ENCODE measurements at places on chromosomes 6 and 20.

GRCh38 chr6:684831-685636 lies 7.9 kb downstream of the EXOC2 start:
- peak; percentile 30 for DNase-seq

GRCh38 chr6:44624936-44625573 lies 237.5 kb downstream of the CDC5L start:
- no peak for DNase-seq

DNA sequence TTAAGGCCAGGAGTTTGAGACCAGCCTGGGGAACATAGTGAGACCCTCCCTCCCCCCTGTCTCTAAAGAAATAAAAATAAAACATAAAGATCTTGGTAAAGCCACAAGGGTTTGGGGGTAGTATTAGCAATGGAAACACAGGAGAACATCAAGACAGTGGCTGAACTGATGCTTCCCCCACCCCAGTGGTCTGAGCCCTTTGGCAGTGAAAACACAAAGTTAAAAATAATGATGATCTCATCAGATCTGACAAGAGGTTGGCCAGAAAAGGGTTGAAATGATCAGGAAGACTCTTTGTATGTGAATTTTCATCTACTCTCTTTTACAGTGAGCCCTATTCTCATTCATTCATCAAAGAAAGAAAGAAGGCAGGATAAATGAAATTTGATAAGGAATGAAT lies 93.7 kb downstream of the KCNB1 start:
- no peak for DNase-seq

DNA sequence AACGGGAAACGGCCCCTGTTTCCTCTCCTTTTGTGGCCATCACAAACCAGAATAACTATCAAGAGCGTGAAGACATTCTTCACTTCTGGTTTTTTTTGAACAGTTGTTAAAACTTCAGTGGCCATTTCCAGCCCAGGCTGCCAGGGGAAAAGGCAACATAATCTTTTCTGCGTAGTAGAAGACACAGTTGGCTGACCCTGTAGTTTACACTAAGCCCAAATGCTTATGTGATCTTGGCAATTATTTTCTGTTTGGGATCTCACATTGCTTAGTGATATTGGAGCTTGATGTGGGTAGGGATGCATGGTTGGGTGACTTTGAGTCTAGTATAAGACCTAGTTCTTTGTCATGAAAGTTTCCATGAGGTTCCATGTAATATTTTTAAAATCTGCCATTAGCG lies 449.4 kb upstream of the CDH4 start:
- DNase-seq: no peak

- peak; percentile 24 for DNase-seq
Measured at GRCh38 chr6:157061770-157062594, 261.3 kb downstream of the TMEM242 start.

DNA sequence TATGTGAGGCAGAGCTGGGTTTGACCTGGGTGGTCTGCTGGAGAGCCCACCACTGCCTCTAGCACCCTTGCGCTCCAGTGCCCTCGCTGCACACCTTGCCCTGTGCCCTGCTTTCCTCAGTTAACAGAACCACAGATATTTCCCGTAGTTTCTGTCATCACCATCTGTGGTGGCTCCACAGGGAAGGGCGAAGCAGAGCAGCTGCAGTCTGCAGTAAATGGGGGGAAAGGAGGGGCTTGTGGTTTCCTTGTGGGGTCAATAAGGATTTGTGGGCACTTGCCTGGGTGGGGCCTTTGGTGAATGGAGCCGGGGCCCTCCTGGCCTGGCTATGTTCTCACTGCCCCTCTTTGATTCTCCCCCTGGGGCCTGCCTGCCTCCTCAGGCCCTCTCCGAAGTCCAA lies 21.2 kb upstream of the CCDC167 start:
- DNase-seq: no peak

DNA sequence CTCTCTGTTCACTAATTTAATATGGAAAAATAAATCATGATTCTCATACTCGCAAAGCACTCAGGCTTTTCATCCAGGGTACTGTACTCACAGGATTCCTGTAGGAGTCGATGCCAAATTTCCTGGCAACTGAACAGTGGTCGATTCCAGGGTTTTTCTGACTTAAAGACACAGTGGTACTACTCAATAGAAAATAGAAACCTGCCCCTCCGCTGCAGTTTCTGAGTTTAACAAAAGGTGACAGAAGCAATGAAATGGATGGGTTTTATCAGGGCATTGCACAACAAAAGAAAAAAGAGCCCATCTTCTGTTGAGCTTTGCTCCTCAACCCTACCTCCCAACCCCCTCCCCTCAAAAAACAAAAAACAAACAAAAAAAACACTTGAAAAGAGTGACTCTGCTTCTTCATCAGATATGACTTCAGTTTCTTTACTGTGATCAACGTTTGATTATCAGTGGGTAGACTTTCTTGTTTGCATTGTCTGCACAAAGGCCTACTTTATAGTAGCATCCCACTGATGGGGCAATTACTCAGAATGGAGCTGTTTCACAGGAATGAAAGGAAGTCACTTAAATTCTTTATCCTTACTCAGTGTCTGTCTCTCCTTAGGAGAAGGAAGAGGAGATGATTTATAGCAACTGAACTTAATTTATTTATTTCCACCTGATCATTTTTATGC lies 96.2 kb upstream of the FOXO3 start:
- DNase-seq: no peak

DNA sequence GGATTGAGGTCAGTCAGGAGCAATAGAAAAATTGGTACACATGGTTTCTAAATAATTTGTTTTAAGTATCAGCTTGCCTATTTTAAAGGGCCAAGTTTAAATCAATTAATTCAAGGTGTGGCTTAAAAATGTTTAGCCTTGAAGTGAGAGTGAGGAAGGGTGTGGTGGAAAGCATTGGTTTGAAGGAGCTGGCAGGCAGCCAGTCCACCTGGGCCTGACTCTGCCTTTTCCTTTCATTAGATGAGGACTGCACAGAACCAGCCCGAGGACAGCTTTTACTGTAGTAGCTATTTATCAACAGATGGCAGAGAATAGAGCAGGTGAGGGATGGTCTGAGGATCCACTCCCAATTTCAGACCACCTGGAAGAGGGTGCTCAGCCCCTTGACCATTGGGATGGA lies 42.4 kb downstream of the DHX35 start:
- DNase-seq: no peak

- DNase-seq: peak; percentile 41
Measured at GRCh38 chr6:138509371-138509770, 10.1 kb upstream of the NHSL1 start.

- DNase-seq: peak; percentile 66
Measured at GRCh38 chr6:110814102-110815014, 911 bp downstream of the CDK19 start.

DNA sequence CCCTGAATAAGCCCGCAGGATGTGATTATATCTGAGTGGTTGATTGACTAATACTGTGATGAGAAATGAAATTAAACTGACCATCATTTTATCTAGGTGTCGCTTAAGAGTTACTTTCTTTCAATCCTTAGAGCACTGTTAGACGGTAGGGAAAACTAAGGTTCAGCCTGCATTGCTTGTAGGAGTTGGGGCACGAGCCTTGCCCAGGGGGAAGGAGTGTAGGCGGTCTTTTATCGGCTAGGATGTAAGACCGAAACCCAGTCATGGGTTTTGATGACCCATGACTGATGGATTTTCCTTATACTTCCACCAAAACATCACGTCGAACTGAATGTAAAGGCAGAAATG lies 392 bp upstream of the TASP1 start:
- DNase-seq: no peak

DNA sequence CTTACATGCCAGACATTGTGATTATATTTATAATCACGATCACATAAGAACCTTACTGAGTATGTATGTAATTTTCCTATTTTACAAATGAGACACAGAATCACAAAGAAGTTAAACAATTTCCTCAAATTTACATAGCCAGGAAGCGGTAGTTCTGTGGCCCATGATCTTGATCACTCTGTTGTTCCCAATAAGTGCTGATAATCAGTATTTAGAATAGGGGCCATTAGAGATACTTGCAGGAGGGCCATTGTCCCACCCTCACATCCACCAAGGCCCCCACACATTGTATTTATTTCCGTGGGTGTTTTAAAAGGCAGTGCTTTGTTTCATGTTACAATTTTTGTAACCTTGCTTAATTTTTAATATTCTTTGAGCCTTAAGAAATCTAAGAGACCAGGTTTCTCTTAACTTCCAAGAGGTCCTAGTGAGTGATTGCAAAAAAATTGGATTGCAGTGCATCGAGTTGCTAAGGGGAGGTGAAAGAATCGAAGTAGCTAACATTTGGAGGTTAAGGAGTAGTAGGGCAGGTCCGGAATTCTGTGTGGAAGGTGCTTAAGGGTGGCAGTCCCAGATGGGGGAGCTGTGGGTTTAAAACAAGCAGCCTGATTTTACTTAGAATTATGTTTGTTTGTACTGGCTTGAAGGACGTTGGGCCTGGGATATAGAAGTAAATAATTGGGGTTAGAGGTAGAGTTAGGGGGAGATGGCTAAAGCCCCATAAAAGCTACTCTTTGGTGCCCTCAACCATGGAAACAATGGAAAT lies 339.4 kb downstream of the CDKAL1 start:
- DNase-seq: no peak

- peak; percentile 37 for DNase-seq
Measured at GRCh38 chr6:75735491-75736186, 13.4 kb upstream of the MYO6 start.

DNA sequence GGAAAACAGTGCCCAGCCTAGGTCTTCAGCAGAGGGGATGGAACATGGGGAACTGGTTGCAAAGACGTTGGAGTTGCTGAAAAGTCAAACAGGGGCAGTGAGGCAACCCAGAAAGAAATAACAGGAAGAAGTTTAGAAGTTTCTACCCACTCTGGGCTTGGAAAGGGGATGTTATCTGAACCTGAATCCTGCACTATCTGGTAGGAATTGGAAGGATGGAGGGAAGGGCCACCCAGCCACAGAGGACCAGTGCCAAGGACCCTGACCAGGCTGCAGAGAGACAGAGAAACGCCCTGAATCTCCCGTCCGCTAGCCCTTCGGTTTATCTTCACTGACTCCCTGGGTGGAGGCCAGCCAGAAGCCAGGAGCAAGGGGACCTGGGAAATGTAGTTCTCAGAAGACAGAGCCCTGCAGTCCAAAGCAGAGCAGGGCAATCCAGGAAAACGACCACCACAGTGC lies 217.3 kb upstream of the RREB1 start:
- peak; percentile 51 for DNase-seq

GRCh38 chr6:140046016-140046632 lies 671.7 kb upstream of the CITED2 start:
- DNase-seq: no peak

DNA sequence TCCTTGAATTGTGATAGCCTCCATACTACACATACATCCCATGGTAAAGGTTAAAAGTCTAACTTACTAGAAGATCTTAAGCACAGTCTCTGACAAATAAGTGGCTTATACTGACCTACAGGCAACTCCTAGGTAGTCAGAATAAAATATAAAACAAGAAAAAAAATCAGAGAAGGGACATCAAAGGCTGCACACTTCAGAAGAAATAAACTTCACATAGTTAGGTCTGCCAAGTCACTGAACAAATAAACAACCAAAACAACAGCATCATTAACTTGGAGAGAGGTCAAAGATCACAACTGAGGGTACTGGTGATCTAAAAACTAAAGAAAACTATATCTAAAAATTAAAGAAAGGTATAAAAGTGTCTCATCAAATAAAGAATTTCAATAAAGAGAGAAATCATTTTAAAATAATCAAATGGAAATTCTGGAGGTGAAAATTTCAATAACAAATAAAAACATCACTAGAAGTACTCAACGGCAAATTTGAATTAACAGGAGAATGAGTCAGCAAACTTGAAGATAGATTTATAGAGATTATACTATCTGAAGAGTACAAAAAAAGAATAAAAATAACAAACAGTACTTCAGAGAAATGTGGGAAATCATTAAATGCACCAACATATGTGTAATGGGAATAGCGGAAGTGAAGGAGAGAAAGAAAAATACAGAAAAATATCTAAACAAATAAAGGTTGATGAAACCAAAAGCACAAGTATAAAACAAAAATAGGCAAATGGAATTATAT lies 88.0 kb upstream of the UST start:
- no peak for DNase-seq

GRCh38 chr20:50363027-50363426 lies 147.2 kb upstream of the PTPN1 start:
- no peak for DNase-seq

GRCh38 chr6:15495375-15495901 lies 167.4 kb downstream of the DTNBP1 start:
- DNase-seq: peak; percentile 28

- DNase-seq: no peak
Measured at GRCh38 chr6:10545482-10545881, 24.3 kb downstream of the GCNT2 start.

GRCh38 chr6:23265270-23265669 lies 695.9 kb downstream of the HDGFL1 start:
- no peak for DNase-seq

DNA sequence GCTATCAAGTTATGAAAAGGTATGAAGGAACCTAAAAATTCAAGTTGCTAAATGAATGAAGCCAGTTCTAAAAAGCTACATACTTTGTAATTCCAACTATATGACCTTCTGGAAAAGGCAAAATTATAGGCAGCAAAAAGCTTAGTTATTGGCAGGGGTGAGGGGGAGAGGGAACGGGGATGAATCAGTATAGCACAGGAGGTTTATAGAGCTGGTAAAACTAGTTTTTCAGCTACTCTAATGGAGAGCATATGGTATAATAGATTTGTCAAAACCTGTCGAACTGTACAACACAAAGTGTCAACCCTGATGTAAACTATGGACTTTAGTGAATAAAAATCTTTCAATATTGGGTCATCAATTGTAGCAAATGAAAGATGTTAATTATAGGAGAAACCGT lies 18.7 kb downstream of the MANEA start:
- no peak for DNase-seq

- DNase-seq: no peak
Measured at GRCh38 chr6:108286366-108286765, 8.5 kb upstream of the AFG1L start.

DNA sequence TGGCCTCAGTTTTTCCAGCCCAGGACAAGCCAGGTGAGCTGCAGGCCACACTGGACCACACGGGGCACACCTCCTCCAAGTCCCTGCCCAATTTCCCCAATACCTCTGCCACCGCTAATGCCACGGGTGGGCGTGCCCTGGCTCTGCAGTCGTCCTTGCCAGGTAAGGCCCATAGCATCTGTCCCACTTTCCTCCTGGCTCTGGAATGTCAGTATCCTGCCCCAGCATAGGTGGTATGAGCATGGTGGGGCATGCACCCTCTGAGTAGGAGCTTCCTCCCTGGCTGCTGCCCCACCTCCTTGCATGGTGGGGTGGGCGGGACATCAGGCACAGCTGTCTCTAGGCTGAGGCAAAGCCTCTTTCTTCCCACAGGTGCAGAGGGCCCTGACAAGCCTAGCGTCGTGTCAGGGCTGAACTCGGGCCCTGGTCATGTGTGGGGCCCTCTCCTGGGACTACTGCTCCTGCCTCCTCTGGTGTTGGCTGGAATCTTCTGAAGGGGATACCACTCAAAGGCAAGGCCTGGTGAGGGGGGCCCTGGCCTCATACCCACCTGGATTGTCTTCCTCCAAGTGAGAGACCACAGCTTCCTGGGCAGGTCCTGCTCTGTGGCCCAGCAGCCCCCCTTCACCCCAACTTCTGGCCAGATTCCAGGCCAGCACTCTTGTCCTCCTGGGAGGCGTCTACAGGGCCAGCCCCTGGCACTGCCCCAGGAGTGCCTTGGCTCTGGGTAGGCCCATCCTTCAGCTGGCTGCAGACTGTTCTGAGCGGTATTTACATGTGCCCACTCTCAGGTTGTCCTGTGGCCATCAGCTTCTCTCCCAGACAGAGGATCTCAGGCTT lies 9.1 kb downstream of the PI16 start:
- DNase-seq: no peak

Data from AG08395 (cell line).